T1000 (cell line): ENCODE measurements at places on chromosomes 2 and 18.

DNA sequence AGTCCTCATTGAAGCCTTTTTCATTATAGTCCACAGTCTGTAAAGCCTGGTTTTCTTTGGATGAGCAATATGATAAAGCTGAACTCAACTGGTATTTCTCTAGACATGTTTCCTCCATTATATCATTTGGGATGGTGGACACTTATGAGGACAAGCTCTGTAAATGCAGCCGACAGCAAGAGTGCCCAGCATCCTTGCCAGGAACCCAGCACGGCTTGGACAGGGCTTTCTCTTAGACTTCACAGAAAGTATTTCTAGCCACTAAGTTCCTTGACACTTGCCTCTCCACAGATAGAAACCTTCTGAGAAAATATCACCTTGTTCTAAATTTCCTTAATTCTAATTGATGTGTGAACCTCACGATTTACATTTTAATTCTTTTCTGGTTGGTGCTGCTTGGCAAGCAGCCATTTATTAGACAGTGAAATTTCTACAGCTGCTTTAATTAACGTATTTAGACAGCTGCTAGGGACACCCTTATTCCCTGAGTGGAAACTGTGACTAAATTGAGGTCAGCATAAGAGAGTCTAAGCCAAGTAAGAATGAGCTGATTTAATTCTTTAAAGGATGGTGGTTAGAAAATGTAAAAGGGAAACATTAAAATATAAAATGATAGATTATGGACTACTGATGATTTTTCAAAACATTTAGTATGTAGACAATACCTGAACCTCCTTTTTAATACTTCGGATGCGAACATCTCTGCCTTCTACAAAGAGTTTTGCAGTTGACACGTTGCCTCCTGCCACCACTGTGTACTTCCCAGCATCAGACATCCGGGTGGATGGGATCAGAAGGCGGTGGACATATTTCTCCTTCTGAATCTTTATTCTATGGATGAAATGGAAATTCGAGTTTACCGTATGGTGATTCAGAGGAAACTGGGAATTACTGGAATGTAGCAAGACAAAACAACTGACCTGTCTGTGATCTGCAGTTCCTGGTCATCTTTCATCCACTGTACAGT is 39.8 kb downstream of the TTN start:
- DNase-seq = no peak

GRCh38 chr2:24913911-24914310 is 6.1 kb downstream of the ADCY3 start:
- DNase-seq = no peak

DNA sequence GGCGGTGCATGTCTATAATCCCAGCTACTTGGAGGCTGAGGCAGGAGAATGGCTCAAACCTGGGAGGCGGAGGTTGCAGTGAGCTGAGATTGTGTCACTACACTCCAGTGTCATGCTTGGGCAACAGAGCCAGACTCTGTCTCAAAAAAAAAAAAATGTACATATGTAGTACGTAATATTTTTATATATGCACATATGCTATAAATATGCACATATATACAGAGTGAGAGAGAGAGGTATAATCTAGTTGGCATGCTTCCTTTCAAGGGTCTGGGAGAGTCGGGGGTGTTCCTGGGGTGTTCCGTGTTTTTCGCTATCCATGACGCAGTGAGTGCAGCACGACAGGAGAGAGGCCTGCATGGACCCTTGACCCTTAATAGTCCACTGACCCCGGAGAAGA is 83.5 kb downstream of the AOX1 start:
- no peak for DNase-seq

- DNase-seq = no peak
Observed at GRCh38 chr2:28333606-28334526, 58.8 kb upstream of the FOSL2 start.

DNA sequence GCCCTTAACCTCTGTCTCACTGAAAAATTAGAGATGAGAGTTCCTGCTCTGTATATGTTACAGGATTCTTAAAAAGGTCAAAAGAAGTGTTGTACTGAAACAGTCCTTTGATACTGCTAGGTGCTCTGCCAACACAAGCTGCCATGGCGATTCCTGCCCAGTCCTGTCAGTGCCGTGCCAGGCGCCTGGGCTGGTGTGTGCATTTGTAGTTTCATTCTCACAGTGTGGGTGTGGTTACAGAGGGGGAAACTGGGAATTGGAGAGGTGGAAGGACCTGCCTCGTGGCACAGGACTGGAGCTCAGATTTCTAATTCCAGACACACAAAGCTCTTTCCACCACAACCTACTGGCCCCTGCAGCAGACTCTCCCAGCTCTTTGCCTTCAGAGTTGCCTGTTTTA is 122.3 kb upstream of the RAB6C start:
- DNase-seq = no peak

GRCh38 chr2:239322416-239323086 is 78.3 kb downstream of the HDAC4 start:
- DNase-seq = no peak

- DNase-seq = peak; percentile 60
Observed at GRCh38 chr2:15730545-15731212, 139.0 kb downstream of the DDX1 start.

DNA sequence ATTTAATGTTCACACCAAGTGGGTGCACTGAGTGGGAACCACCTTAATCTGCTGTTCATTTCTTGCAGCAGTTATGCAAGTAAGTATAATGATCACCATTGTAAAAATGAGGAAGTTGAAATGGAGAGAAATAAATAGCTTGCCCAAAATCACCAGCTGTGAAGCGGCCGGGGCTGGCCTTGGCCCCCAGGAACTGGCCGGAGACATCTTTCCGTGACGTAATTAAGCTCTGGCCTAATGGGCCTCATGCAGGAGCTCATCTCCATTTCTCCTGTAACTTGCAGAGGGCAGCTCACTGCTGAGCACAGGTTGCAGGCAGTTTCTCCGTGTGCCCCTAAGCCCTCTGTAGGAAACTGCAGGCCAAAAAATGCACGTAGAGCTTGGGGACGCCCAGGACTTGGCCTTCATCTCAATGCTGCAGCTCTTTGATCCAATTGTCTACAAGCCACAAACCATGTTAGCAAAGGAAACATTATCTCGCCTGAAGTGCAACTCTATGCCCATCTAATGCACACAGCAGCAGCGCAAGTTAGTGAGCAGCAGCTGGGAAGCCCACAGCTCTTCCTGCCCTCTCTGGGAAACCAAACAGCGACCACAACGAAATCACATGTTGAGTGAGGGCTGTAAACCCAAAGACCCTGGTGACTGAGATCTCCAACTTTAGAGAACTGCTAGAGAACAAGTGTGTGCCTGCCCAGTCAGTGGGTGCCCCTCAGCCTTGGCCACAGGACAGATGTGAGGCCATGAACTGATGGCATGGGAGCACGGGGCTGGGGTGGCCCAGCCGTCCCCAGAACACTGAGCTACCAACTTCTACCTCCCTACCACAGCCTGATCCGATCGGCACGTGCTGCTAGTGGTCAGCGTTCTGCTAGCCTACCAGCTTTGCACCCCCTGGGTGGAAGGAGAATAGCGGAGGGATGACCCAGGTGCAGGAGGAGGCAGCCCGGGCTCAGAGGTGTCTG is 28.8 kb downstream of the APCDD1 start:
- DNase-seq = no peak

DNA sequence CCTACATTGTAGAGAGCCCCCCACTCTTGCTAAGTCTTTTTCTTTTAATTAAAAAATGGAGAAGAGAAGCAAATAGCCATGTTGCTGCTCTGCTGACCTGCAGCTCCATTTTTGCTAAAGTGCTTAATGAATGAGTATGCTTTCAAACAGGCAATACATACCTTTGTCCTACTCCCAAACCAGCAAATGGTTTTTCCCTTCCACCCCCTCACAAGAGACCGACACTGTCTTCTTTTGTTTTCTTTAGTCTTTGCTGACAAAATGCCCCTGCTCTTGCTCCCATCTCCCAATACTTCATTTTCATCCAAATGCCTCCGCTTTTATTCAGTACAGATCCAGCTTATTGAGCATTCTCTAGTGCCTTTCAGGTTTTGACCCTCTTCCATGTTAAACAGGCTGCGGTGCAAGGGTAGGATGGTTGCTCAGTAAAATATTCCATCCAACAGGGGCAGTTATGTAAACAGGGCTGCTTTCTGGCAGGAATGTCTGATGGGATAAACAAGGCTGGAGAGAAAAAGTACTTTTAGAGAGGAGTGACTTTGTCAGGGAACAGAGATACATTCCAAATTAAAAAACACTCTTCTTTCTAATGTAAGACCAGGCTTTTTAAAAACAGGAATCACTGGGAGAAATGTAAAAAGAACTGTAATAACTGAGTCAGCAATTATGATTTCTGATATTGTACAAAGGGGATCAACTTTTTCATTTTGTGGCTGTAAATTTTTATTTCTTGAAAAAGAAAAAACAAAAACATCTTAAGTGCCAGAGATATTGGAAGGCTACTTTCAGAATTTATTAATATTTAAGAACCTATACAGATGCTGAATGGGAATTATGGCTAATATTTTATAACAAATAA is 136.8 kb downstream of the MEP1B start:
- no peak for DNase-seq

DNA sequence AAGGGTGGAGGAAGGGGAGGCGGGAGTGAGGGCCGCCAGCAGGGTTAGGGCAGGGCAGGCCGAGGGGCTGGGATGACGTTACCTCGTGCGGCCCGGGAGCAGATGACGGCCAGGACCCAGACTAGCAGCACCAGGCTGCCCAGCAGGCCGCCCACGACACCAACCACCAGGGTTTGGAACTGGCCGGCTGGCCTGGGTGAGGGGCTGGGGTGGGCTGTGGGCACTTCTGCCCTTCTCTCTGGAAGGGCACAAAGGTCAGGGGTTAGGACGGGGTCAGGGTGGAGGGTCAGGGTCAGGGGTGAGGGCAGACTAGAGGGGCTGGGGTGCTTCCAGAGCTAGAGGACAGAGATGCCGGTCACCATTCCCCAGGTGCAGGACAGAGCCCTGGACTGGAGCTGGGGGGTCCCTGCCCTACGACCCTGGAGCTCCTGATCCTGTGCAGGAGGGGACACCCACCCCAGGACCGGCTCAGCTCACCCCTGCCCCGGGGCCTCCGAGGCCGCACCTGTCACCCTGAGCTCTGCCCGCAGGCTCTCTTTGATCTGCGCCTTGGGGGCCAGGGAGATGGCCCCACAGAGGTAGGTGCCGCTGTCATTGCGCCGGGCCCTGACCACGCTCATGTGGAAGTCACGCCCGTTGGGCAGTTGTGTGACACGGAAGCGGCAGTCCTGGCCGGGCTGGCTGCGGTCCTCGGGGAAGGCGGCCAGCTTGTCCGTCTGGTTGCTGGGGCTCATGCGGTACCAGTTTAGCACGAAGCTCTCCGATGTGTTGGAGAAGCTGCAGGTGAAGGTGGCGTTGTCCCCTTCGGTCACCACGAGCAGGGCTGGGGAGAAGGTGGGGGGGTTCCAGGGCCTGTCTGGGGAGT is 6.3 kb downstream of the PDCD1 start:
- no peak for DNase-seq

DNA sequence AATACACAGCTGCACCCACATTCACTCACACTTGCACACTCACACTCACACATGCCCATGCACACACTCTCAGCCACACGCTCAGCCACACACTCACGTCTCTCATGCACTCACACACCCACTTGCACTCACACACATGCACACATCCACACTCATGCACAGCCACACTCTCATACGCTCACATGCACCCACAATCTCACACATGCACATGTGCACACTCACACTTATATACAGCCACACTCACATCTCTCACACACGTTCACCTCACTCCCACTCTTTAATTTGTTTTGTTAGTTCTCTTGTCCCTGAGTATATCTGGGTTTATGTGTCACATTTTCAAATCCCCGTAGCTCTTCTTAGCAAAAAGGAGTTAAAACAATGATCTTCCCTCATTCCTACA is 114.9 kb downstream of the LRATD1 start:
- no peak for DNase-seq

- DNase-seq = no peak
Observed at GRCh38 chr2:70698847-70699246, 69.2 kb downstream of the ADD2 start.

DNA sequence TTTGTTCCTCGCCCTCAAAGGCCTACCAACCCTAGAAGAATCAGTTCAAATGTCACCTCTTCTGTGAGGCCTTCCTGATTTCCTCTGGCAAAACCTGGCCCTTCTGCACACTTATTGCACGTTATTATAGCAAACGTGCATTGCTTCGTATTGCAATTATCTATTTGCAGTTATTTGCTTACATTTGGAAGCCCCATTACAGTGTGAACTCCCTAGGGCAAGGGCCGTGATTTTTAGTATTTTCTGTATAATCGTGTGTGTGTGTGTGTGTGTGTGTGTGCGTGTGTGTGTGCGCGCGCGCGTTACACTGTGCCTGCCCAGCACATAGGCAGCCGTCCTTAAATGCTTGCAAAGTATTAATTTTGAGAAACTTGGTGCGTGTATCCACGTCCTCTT is 460 bp upstream of the SEMA4F start:
- DNase-seq = no peak

DNA sequence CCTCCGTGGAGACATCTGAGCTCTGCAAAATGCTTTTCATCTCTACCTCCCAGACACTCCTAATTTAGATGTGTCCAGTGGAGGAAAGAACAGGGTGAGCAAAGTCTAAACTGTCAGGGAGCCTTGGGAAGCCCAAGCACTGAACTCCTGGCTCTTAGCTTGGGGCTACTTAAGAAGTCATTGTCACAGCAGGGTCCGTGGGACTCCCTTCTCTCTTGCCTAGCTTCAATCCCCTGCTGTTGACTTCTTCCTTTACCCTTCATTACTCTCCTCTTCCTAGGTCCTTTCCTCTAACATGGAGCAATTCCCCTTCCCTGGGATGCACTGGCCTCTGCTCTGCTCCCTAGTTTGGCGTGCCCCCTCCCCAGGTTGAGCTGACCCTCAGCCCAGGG is 3.4 kb downstream of the OSR1 start:
- DNase-seq = no peak

DNA sequence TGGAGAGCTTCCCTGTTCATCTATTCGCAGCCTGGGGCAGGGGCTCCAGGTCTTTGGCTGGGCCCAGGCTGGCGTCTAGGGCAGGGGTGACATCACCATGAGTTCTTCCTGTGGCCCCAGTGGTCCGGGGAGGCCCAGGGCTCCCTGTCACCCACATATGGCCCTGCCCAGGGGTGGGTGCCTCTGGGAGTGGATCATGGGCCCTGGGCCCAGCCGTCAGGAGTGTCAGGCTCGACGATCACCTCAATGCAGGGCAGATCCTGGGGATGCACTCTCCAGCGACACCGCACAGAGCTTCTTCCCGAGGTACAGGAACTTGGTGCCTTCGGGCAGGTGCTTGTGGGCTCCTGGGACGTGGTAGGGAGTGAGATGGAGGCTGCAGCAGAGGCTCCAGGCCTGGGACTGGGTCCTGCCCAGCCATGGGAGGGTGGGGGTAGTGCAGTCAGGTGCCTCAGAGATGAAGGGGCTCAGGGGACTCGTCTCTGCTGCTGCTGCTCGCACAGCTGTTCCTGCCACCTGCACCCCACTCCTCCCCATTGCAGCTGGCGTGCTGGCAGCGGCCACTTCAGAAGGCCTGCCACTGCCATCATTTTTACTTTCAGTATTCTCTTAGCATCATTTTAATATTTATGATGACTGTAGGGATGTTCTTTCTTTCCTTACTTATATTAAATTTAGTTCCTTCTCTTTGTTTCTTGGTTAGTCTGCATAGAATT is 196.0 kb upstream of the VRK2 start:
- DNase-seq = no peak
